ENCODE measurements at places on chromosomes 4 and X.

- DNase-seq, result no peak
Observed at GRCh38 chrX:149572743-149573142, 14.5 kb downstream of the MAGEA9B start.

- no peak for DNase-seq
Observed at GRCh38 chr4:82293304-82293703, 80.5 kb downstream of the HNRNPD start.

- DNase-seq, result no peak
Observed at GRCh38 chrX:153739754-153740486, 15.3 kb downstream of the ABCD1 start.

GRCh38 chr4:38002451-38003071 lies 42.4 kb downstream of the PTTG2 start:
- DNase-seq, result no peak

DNA sequence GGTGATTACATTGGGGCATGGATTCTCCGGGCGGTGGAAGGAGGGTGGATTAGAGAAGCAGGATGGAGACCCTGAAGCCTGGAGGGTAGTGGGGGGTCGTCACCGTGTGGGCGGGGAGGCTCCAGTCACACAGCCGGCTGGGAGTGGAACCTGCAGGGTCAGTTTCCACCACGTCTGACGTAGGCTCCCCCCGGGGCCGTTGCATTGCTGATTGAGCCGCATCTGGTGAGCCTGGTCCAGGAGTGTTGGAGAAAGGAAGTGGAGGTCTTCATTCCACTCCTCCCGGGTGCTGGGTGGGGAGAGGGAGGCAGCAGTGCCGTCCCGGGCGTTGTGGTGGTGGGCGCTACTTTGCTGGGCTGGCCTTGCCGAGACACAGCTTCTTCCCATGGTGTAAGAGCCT lies 28.1 kb downstream of the TBC1D14 start:
- DNase-seq, result no peak

GRCh38 chr4:6191448-6192130 lies 8.8 kb downstream of the JAKMIP1 start:
- no peak for DNase-seq

GRCh38 chr4:15400226-15400625 lies 27.6 kb upstream of the C1QTNF7 start:
- no peak for DNase-seq

- DNase-seq, result no peak
Observed at GRCh38 chrX:11733614-11734013, 24.4 kb upstream of the MSL3 start.

DNA sequence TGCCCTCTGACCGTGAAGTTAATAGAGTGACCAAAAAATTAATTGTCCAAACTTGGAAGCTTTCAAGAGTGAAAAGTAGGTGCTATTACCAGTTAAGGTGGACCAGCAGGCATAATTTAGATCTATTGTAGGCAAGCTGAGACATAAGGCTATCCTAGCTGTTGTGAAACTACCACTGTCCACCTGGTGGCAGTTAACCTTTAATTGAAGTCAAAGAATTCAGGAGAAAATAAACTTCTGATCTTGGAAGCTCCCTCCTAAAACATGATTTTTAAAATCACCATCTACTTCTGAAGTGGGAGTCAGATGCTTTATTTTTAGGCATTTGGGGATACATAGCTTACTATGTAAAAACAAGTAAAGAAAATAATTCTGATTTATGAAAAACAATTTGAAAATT lies 636.3 kb upstream of the HTR2C start:
- DNase-seq, result no peak

- no peak for DNase-seq
Observed at GRCh38 chrX:125998432-125998831, 167.7 kb downstream of the DCAF12L2 start.

Measured in Caco-2 (cell line).